ENCODE measurements at places on chromosomes 2 and 18.
A peak's percentile ranks its signal among the peaks of the same experiment; 100 is the strongest.

DNA sequence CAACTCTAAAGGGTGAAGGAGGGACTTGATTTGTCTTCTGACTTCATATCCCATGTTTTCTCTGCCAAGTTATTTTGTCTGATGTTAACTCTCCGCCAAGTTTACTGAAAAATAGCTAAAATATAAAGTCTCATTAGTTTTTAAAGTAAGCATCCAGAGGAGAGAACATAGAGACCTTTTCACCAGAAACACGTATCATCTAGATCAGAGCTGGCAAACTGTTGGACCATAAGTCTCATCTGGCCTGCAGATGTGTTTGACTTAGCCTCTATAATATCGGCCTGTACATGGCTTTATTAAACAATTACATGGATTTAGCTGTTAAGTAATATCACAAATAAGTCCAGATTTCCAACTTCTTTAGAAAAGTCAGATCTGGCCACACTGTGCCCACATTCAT lies 182.6 kb downstream of the PLCL1 start:
- no peak for DNase-seq

DNA sequence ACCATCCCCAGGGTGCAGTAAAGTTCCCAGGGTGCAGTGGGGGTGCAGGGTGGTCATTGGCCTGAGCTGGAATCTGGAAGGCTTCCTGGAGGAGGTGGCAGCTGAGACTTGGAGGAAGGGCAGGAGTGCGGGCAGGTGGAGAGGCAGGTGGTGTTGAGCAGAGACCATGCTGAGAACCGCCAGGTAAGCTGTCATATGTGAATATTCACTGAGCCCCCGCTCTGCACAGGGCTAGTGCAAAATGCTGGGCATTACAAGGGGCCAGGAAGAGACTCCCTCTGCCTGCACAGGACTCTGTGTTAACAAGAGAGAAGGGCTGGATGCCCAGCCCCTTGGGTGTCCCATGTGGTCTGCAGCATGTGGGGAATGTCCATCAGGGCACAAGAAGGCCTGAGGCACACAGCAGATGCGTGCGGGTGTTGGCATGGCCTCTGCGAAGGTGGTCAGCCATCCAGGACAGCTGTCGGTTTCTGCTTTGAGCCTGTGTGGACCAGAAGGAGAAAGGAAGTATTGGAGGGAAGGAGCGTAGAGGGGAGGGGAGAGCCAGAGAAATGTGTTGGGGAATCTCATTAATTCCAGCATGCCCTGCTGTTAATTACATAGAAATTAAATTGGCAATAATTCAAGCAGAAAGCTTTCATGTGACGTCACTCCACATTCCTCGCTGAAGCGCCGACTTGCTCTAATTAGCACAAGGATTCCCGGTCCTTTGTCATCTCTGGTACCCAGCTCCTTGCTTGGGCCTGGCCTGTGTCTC lies 62.8 kb upstream of the OTOS start:
- DNase-seq, result no peak

GRCh38 chr2:226898897-226899296 lies 63.0 kb downstream of the RHBDD1 start:
- no peak for DNase-seq

DNA sequence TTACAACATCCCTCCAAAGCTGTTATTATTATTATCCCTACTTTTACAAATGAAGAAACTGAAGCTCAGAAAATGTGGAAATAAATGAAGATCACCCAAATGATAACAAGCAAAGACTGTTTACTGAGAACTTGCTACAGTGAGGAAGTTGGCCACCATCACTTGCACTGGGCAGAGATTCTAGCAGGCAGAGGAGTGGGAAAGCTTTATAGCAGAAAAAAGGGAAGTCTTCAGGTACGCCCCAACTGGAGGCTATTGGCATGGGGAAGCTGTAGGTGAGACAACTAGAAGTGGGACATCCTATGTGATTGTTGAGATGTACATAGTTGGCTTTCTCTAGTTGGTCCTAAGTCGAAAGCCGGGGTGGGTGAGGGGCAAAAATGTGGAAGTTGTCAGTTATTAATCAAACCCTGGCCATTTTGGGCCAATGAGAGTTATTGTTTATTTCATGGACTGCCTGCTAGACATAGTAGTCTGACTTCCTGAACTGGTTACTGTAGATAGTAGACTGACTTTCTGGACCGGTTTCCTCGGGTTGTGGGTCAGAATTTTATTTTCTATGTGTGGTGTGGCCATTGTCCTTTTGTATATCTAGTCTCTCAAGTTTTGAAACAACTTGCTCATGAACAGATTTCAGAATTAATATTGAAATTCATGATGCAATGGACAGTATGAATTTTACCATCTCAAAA lies 40.2 kb upstream of the STAT4 start:
- no peak for DNase-seq

DNA sequence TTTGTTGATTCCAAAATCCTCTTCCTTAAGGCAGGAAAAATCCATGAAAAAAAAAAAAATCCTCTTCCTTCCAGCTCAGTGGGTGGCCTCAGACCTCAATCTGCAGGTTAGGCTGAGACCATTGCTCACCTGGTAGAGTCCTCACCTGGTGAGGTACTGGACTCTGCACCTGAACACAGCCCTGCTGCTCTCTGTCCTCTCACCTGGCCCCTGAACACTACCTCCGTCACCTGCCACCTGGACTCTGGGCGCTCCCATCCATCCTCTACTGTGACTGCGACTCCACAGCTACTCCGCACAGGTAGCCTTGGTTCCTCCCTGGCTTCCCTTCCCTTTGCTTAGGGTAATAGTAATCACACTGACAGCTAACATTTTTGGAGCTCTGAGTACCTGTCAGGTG lies 22.1 kb downstream of the TYMS start:
- no peak for DNase-seq

DNA sequence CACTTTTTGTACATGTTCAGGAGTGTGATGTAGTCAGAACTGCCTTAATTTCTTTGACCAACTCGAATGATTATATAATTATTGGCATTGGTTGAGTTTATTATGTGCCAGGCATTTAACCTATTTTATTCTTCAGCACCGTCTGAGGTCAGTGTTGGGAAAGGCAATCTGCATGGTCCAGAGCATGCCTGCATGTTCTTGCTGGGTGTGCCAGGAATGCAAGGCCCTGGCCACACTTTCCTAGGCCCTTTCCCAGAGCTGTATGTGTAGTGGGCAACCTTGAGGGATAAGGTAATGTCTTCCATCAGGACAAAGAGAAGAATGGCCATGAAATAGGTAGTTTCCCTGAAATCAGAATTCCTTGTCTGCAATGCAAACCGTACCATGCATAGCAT lies 9.7 kb upstream of the SNRNP200 start:
- no peak for DNase-seq

- no peak for DNase-seq
Measured at GRCh38 chr2:168369031-168369430, 87.0 kb upstream of the CERS6 start.

GRCh38 chr18:23833714-23834113 lies 144.5 kb downstream of the LAMA3 start:
- no peak for DNase-seq

- DNase-seq, result no peak
Measured at GRCh38 chr2:48107326-48107925, 201.1 kb upstream of the FBXO11 start.

DNA sequence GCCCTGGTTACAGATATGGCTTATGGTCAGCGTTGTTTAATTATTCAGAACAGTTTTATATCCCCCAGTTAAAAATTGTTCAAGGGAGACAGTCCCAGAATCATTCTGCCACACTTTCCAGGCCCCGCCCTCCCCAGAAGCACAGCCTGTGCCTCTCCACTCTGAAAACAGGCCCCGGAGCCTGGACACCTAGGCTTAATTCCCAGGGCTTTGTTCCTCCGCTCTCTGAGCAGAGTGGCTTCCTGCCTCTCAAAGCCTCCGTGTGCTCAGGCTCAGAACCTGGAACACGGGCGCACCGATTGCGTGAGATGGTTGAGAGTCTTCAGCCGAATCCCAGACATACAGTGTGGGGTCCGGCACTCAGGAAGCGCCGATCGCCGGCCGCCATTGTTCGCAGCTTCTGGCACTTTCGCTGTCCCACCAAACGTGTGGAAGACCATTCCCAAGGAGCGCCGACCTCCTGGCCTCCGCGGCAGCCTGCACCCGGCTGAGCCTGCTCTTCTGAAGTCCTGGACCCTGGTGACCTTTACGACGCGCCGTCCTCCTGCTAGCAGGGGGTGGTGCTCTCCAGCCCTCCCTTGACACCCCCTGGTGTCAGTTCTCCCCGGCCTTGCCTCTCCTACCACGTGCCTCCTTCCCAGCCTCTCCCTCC lies 45.6 kb downstream of the TWIST2 start:
- DNase-seq, result no peak

DNA sequence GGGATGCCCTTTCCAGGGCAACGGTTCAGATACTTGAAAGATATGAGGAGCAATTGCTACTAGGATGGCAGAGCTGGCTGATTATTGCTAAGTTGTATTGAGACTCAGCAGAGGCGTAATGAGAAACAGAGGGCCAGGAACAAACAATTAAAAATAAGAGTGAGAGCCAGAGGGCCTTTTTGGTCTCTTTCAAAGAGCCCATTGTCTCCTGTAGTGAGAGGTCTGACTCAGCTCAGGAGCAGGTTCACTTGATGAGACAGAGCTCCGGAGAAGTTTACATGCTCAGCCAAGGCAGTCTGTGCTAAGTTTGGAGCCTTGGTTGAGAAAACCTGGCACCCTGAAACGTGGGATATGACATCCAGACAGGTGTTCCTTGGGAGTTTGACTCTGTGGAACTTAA lies 303.9 kb upstream of the DLGAP1 start:
- no peak for DNase-seq

- no peak for DNase-seq
Measured at GRCh38 chr2:12424809-12425208, 291.9 kb upstream of the TRIB2 start.

- no peak for DNase-seq
Measured at GRCh38 chr2:21910832-21911507, 787.2 kb downstream of the TDRD15 start.

- DNase-seq, result no peak
Measured at GRCh38 chr2:217857624-217858506, 144.9 kb downstream of the TNS1 start.

GRCh38 chr18:21513292-21513691 lies 87.2 kb downstream of the ESCO1 start:
- DNase-seq, result no peak

- DNase-seq, result no peak
Measured at GRCh38 chr2:48902521-48902920, 147.0 kb upstream of the LHCGR start.

GRCh38 chr18:14747513-14748474 lies at the start of gene ANKRD30B:
Gene ANKRD30B (plus strand): TSS chr18:14748172. CDS start chr18:14748420, 248 bp downstream.
- no peak for DNase-seq

DNA sequence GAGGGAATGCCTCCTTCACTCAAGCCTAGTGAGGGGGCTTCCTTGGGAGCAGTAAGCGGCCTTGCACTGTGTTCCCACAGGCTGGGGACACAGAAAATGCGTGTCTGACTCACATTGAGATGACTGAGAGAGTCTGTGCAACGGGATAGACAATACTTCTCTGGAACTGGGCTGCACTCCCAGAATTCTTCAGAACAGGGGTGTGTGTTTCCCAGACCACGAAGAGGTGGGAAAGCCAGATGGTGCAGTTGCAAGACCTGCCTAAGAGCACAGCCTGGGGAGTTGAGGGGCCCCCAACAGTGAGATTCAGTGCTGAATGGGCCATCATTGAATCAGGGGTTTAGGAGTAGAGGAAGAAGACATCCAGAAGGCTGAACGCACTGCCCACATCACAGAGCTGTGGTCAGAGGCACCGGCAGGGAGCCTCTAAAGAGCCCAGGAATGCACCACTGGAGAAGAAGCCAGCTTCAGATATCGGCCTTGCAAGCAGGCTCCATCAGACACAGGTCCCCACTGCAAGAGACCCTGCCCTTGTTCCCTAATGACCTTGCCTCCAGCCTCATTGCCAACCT lies 36.6 kb upstream of the MRPL19 start:
- no peak for DNase-seq

DNA sequence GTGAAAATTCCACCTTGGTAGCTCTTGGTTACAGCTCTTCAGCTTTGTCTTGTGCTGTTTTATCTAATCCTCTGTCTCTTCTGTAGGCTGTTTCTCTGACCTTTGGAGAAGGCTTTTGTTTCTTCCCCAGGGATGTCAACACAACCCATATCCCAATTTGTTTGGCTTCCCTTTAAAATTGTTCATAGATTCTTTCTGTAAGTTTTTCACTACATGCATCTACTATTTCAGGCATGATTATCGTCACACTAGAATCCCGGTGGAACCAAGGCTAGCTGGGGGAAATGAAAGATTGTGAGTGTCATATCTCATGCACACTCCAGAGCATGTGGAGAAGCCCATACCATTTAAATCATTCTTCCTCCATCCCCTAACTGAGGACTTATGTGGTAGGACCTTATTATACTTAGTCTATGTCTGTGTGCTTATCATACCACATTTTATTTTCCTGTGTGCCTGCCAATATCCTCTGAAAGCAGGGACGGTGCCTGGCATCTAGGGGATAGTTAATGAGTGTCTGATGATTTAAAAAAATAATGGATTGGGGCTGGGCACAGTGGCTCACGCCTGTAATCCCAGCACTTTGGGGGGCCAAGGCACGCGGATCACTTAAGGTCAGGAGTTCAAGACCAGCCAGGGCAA lies 59.9 kb downstream of the CRIM1 start:
- no peak for DNase-seq

DNA sequence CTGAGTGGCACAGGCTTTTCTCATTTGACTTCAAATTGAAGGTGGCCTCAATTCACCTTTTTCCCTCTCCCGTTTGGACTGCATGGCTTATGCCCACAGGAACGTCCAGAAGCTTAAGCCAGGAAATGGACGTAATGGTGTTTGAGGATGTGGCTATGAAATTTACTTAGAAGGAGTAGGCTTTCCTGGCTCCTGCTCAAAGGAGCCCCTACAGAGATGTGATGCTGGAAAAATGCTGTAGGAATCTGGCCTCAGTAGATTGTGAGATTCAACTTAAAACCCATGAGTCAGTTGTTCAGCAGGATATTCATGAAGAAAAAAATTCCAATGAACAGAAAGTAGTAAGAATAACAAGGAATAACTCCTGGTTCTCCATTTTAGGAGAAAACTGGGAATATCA lies 129.0 kb downstream of the ICOS start:
- DNase-seq, result no peak

GRCh38 chr18:37565977-37566478 lies 430 bp upstream of the CELF4 start:
- DNase-seq, result peak; percentile 7

- DNase-seq, result no peak
Measured at GRCh38 chr2:210228586-210228985, 3.3 kb upstream of the ACADL start.

DNA sequence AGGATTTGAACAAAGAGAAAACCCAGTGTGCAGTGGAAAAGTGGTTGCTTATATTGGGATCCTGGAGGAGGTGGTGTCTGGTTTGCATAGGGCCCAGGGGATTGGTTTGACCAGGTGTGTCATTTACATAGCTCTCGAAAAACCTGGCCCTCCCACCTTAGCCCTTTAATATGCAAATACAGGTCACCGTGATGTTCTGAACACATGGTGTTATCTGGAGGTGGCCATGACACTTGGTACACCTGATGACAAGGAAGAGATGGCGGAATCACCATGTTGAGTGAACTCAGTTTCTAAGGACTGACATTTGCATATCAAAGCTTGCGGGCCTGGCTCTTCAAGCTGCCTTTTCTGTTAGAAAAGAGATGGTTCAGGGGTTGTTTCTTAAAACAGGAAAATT lies 2.3 kb upstream of the NAPG start:
- DNase-seq, result no peak

Measured in common myeloid progenitor, CD34-positive (primary cell).